Activated T-cell treated with anti-CD3 and anti-CD28 coated beads for 48 hours (primary cell): ENCODE measurements at places on chromosomes 7 and 10.

- no peak for DNase-seq
Observed at GRCh38 chr7:100247152-100247757, 27.5 kb downstream of the PVRIG start.

DNA sequence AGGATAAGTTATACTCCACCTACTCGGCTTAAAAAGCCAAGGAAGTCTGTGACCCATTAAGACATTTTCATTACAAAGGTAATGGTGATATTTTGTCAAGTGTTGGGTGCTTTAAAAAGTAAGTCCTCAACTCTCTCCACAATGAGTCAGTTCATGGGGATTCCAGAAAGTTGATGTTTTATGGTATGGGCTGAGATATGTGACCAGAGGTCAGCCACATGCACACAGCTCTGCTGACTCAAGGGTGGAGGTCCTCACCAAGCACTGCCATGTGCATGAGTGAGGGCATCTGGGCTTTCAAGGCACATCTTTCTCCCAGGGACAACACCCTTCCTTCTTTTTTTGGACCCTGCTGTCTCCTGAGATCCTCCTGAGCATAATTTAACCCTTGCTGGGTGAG, 292.9 kb downstream of the PTEN start:
- DNase-seq = no peak

DNA sequence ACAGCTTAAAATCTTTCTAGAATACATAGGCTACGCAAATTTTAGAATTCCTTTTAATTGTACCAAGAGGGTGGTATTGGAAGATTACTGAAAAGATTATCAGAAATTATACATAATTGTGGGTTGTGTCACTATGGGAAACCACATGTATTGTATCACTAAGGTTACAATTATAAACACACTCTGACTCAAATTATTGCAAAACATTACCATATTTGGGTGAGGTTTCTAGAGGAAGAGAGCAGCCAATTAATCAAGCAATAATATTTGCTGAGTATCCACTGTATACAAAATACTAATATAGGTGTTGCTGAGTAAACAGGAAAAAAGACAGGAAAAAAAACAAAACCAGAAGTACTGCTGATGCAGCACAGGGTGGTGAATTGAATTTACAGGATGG, 3.1 kb upstream of the CAPZA2 start:
- no peak for DNase-seq

DNA sequence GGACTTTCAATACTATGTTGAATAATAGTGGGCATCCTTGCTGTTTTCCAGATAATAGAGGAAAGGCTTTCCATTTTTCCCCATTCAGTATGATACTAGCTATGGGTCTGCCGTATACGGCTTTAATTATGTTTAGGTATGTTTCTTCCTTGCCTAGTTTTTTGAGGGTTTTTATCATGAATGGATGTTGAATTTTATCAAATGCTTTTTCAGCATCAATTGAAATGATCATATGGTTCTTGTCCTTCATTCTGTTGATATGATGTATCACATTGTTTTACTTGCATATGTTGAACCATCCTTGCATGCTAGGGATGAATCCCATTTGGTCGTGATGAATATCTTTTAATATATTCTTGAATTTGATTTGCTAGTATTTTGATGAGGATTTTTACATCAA, 9.2 kb upstream of the RP9 start:
- DNase-seq = no peak

DNA sequence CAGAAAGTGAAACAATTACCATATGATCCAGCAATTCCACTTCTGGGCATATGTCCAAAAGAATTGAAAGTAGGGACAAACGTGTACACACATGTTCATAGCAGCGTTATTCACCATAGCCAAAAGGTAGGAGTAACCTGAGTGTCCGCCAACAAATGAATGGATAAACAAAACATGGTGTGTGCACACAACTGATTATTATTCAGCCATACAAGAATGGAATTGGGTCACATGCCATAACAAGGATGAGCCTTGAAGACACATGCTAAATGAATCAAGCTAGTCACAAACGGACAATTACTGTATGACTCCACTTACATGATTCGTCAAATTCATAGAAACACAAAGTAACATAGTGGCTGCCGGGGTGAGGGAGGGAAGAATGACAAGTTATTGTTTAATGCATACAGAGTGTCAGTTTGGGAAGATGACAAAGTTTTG, 4.1 kb upstream of the OIT3 start:
- DNase-seq = no peak

- DNase-seq = no peak
Observed at GRCh38 chr10:105466521-105466920, 825.4 kb downstream of the SORCS3 start.

- DNase-seq = no peak
Observed at GRCh38 chr7:44569959-44570358, 3.7 kb downstream of the DDX56 start.

DNA sequence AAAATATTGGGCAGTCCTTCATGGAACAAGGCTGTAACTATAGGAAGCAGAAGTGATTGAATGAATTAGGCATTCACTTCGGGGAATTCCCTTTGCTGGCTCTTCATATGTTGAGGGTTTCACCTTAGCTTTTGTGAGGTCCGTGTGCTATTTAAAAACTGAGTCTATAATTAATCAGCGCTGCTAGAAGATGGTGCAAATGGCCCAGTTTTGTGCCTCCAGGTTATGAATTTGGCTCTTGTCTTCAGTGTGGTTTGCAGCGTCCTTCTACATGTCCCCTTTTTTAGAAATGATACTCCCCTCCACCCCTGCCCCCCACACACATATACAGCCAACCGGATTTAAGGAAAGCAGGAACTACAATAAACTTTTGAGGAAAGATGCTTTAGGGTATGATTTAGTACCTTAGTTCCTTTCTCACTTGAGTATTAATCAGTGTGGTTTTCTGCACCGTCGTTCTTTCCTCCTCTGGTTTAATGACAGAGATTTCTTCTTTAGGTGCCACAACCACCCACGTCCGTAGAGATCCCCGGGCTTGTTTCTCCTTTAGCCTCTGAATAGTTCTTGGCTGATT, 110.6 kb upstream of the SAMD8 start:
- no peak for DNase-seq

GRCh38 chr7:87912121-87912520, 21.9 kb upstream of the ADAM22 start:
- DNase-seq = no peak

DNA sequence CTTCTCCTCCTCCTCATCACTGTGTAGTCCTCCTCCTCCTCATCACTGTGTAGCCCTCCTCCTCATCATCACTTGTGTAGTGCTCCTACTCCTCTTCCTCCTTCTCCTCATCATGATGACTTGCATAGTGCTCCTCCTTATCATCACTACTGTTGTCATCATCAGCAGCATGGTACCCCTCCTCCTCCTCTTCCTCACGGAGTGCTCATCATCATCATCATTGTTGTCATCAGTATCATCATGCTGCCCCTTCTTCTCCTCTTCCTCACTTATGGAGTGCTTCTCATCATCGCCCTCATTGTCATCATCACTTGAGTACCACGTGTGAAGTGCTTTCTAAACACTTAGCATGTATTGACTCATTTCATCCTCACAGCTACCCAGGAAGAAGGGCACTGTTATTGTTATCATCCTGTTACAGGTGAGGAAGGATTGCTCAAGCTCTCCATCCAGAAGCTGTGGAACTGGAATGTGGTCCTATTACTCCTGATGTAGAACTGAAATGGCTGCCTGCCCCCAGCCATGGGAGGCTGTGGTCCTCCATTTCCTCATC, 122.8 kb upstream of the SHH start:
- DNase-seq = no peak

GRCh38 chr7:99090771-99091542, 53.0 kb downstream of the SMURF1 start:
- no peak for DNase-seq

DNA sequence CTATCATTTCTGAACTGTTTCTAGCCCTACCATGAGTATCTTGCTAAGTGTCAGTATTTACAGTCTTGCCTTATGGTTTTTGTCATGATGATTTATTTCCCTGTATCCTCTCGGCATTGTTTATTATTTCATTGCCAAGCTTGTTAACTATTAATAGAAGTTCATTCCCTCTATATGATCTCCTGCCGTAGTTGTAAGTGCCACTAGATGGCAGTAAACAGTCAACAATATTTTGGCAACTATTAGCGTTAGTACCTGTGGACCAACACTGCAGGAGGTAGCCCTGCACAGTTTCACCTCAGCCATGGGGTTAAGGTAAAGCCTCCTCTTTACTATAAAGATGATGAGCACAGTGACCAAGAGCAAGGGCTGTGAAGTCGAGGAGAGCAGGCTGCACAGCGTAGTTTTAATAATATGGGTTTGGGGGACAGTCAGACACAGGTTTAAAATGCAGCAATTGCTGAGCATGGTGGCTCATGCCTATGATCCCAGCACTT, 26.1 kb upstream of the CCNJ start:
- no peak for DNase-seq

DNA sequence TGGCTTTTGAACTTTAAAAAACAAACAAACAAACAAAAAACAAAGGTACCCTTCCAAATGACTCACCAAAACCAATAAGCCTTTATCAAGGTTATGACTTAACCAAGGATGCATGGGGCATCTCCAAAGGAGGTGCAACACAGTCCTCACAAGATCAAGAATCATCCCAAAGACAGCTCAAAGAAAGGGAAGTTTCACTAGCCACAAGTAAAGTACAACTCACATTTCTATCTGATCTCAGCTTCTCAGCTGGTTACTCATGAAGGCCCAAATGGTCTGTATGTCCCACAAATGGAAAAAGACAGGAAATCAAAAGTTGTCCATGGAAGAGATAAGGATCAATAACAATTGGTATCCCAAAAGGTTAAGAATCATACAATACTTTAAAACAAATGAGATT, 6.0 kb upstream of the MKLN1 start:
- DNase-seq = no peak

DNA sequence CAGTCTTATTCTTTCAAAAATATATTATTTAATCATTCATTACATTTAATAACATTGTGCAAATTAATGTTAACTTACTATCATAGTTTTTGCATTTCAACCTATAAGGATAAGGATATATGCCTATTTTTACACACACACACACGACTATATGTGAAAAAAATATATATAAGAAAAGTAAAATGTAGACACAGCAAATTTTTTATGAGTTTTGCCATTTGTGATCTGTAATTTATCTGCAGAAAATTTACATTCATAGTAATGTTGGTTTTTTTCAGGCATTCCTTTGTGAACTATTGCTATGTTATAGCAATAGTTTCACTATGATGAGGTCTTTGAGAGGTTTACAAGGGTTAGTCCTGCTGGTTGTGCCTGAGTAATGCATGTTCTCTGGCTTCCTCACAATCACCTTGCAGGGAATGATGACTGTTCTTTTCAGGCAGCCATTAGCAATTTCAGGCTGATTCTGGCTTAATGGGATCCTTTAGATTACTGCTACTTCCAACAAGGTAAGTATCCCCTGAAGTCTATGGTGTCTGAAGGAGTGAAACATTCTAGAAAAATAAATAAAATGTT, 183.7 kb upstream of the CDK1 start:
- no peak for DNase-seq

DNA sequence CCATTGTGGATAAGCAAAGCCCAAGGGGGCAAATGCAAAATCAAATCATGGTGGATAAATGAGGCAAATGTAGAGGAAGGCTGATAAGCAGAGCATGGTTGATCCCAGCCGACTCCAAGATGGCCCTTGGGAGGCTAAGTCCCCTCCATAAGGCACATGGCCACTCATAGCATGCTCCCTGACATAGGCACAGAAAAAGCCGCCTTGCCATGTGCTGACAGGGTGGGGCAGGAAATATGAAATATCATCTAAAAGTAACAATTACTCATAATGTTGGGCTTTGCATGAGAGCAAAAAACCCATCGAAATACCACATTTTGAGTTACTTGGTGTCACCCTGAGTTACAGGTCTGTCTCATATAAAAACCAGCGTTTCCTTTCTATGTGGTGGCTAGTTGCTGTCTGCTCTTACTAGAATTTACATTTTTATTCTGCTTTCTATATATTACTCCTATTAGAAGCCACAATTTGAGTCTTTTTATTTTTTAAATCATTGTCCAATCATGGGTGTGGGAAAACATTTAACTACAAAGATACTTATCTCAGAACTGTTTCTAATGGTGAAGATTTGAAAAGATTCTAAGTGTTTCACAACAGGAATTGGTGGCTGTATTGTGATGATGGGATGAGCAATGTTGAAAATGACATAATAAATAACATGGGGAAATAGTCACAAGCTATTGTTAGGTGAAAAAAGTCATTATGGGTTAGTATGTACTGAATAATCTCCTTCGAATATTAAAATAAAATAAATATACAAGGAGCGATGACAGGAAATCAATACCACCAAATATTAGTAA, 102.7 kb downstream of the CUBN start:
- DNase-seq = peak; percentile 62

DNA sequence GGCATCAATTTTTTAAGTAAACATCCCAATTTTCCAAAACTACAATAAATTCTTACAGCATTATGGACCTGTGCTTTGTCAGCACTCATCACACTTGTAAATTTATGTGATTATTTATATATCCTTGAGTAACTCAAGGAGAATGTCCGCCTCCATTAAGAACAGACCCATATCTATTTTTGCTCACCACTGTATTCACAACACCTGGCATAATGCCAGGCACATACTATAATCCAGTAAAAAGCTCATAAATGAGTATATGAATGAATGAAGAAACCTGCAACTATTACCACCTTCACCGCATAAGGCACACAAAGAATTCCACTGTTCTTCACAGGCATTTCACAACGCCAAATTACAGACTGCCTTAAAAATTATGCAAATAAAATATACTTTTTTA, 46.9 kb downstream of the MINDY3 start:
- DNase-seq = no peak

DNA sequence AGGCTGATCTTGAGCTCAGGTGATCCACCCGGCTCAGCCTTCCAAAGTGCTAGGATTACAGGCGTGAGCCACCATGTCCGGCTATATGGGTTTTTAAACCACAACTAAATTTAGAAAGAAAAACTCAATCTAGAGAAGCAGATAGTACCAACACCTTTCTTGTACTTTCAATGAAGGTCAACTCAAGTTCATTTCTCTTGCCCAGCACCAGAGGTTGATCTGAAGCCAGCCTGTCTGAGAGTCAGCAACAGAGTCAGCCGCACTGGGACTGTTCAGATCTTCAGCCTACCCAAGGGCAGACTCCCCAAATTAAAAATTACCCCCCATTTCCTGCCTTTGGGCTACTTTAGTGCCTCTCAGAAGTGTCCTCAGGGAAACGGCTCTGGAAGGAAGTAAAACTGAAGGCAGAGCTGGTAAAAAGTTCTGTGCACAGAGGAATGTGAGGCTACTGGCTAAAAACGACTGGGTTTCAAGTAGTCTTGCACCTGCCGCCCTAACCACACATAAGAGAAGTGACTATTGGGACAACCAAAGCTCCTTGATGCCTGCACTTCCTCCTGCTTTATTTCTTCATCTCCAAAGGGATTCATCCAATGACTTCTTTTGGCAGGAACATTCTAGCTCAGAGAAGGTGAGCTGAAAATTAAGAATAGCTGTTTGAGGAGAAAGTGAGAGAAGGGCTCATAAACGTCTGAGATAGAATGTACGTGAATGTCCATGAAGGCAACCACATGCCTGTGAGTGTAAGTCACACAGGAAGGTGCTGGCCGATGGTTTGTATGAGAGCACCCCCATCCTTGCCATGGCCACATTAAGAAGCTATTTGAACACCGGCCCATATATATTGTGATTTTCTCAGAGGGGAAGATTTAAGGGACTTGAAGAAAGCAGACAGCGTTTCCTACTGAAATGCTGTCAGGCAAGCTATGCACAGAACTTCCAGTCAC, 142.4 kb upstream of the PRR15 start:
- DNase-seq = no peak
